ENCODE measurements at places on chromosomes 2 and 18. TPM values are rescaled to one million over a fixed set of nuclear protein-coding genes. Genes with fewer than 3 reads are reported as not detected.

- no peak for DNase-seq
- H3K27me3 ChIP-seq: peaks cover 7% of the 10 kb centered on the region
- H3K4me3 ChIP-seq: no peak overlapping the region
- no peaks in the 10 kb centered on the region for H3K36me3 ChIP-seq
- H3K4me1 ChIP-seq: no peaks in the 10 kb centered on the region
These were observed 21.4 kb upstream of the TMEM177 start for GRCh38 chr2:119657466-119658145.

- no peak overlapping the region for H3K4me3 ChIP-seq
- H3K27me3 ChIP-seq: no peaks in the 10 kb centered on the region
- H3K36me3 ChIP-seq: peaks cover 51% of the 10 kb centered on the region
These were observed 36.2 kb downstream of the ANKRD44 start for GRCh38 chr2:197274349-197274748.

- H3K27me3 ChIP-seq: peaks cover 35% of the 10 kb centered on the region
- no peaks in the 10 kb centered on the region for H3K4me1 ChIP-seq
- H3K27ac ChIP-seq: no peak overlapping the region
- no peak overlapping the region for H3K4me3 ChIP-seq
- no peak for DNase-seq
- no peaks in the 10 kb centered on the region for H3K36me3 ChIP-seq
These were observed 60.4 kb downstream of the SETBP1 start for GRCh38 chr18:44741085-44741484.

DNA sequence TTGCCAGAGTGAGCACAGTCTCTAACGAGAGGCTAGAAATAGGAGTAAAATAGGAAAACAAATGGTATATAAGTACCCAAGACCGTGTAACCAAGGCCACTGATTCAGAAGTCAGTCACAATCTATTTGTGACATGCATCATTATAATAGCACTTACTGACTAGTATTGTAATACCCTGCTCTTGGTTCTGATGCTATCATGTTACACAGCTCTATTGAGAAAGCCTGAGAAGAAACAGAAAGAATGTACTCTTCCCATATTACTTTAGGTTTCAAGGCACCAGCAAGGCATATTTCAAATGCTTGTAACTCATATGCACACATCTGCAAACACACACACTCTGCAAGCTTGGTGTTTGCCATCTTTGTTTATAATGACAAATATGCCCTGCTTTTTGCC is 746.4 kb downstream of the SLC4A3 start:
- no peak for DNase-seq
- H3K27ac ChIP-seq: no peak overlapping the region
- H3K4me3 ChIP-seq: no peak overlapping the region
- no peaks in the 10 kb centered on the region for H3K27me3 ChIP-seq
- no peaks in the 10 kb centered on the region for H3K4me1 ChIP-seq
- no peaks in the 10 kb centered on the region for H3K36me3 ChIP-seq

GRCh38 chr18:199214-199613 is 40.9 kb downstream of the USP14 start:
- H3K4me1 ChIP-seq: peaks cover 2% of the 10 kb centered on the region
- no peak overlapping the region for H3K27ac ChIP-seq
- H3K27me3 ChIP-seq: no peaks in the 10 kb centered on the region
- no peak overlapping the region for H3K4me3 ChIP-seq
- no peak for DNase-seq
- H3K36me3 ChIP-seq: peaks cover 45% of the 10 kb centered on the region

GRCh38 chr2:68089961-68090360 is 27.2 kb upstream of the C1D start:
- no peaks in the 10 kb centered on the region for H3K36me3 ChIP-seq
- no peak overlapping the region for H3K4me3 ChIP-seq
- H3K27ac ChIP-seq: no peak overlapping the region
- DNase-seq: no peak

- DNase-seq: no peak
- H3K27ac ChIP-seq: no peak overlapping the region
- no peaks in the 10 kb centered on the region for H3K27me3 ChIP-seq
- H3K4me1 ChIP-seq: no peaks in the 10 kb centered on the region
- H3K36me3 ChIP-seq: peaks cover 73% of the 10 kb centered on the region
- no peak overlapping the region for H3K4me3 ChIP-seq
These were observed 12.0 kb downstream of the DNAJC27 start for GRCh38 chr2:24959761-24960160.

- no peak overlapping the region for H3K27ac ChIP-seq
- DNase-seq: no peak
- peaks cover 25% of the 10 kb centered on the region for H3K4me1 ChIP-seq
- peaks cover 10% of the 10 kb centered on the region for H3K36me3 ChIP-seq
These were observed 83.5 kb downstream of the LDLRAD4 start for GRCh38 chr18:13302040-13302439.

DNA sequence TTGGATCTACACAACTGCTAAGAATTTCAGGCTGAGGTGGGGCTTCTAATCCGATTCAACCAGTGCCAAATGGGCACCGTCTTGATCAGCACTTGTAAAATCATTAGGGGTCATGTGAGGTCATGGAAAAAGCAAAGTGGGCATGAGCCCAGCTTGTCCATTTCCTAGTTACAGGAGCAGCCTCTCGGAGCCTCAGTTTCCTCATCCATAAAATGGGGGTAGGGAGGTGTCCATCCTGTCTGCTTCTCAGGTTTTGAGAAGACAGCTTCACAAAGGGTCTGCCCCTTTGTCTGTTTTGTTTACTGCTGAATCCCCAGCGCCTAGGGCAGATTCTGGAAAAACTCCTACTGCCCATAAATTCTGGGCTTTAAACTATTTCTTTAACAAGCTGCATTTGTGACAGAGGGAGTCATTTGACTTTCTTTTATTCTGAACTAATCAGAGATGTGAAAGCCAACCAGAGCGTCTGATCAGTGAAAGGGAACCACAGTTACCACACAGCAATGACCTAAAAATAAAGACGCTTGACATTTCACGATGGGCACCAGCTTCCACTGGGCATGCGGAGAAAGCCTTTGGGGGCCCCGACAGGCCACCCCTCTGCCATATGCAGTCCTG is 38.9 kb downstream of the DNMT3A start:
- H3K27ac ChIP-seq: peak overlapping the region; percentile 34
- DNase-seq: no peak
- H3K4me3 ChIP-seq: no peak overlapping the region
- peaks cover 65% of the 10 kb centered on the region for H3K36me3 ChIP-seq
- H3K27me3 ChIP-seq: no peaks in the 10 kb centered on the region
- H3K4me1 ChIP-seq: peaks cover 89% of the 10 kb centered on the region

DNA sequence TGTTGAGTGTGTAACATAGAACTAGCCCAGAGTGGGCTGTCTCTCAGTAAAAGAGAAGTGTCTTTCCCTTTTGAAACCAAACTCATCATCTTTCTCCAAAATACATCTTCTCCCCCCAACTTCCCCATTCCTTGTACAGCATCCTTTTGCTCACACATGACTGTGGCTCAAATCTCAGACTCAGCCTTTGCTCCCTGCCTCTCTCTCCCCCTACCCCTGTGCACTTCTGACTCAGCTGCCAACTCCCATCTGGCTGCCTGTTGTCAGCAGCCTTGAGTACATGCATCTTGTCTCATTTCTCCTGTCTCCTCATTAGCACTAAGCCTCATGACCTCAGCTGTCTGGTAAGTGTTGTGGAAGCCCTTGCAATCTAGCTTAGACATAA is 18.1 kb upstream of the MGAT4A start:
- H3K4me1 ChIP-seq: peaks cover 37% of the 10 kb centered on the region
- H3K27ac ChIP-seq: no peak overlapping the region
- no peak for DNase-seq
- no peaks in the 10 kb centered on the region for H3K27me3 ChIP-seq

GRCh38 chr18:76380791-76381405 is 114.1 kb downstream of the ZNF516 start:
- H3K36me3 ChIP-seq: peaks cover 2% of the 10 kb centered on the region
- no peak overlapping the region for H3K4me3 ChIP-seq
- H3K4me1 ChIP-seq: peaks cover 20% of the 10 kb centered on the region
- no peak for DNase-seq

DNA sequence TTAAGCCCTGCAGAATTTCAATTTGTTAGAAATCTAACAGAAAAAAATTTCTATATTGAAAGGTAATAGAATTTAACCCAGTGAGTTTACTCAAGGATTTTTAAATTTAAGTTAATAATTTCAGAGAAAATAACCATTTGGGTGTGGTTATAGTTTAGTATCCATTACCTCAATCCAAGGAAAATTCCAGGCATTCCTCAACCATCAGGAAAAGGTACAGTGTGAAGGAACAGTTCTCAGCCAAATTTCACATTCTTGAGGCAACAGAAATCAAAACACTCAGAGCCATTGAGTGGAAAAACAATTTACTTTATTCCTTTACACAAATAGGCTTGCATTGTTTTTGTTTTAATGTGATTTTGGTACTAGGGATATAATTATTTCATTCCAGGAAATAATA is 45.6 kb downstream of the ONECUT2 start:
- H3K27me3 ChIP-seq: peaks cover 10% of the 10 kb centered on the region
- no peaks in the 10 kb centered on the region for H3K4me1 ChIP-seq
- H3K4me3 ChIP-seq: no peak overlapping the region
- no peaks in the 10 kb centered on the region for H3K36me3 ChIP-seq

DNA sequence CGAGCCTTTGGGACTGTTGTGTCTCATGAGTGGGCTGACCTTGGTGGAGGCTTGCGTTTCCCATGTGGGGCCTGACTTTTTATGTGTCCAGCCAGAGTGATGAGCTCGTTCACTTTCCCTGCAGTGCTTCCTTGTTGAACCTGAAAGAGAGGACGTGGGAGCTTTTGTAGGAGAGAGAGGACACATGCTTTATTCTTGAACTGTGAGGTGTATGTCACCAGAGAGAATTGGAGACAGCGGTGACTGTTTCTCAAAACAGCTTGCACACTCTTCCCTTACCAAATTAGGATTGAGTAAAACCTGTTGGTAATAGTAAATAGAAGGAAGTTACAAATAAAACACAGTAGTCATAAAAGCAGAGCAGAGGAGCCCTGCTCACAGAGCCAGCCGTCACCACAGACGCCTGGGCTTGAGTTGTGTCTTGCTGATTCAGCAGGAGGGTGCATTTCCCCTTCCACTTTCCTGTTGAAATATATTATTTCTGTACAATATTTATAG is 60.7 kb downstream of the INPP4A start:
- peaks cover 90% of the 10 kb centered on the region for H3K4me1 ChIP-seq
- no peak overlapping the region for H3K4me3 ChIP-seq
- no peak overlapping the region for H3K27ac ChIP-seq
- DNase-seq: no peak
- H3K27me3 ChIP-seq: no peaks in the 10 kb centered on the region
- H3K36me3 ChIP-seq: peaks cover 74% of the 10 kb centered on the region

GRCh38 chr2:123808243-123808642 is 216.8 kb upstream of the CNTNAP5 start:
- H3K27me3 ChIP-seq: no peaks in the 10 kb centered on the region
- H3K4me1 ChIP-seq: no peaks in the 10 kb centered on the region

DNA sequence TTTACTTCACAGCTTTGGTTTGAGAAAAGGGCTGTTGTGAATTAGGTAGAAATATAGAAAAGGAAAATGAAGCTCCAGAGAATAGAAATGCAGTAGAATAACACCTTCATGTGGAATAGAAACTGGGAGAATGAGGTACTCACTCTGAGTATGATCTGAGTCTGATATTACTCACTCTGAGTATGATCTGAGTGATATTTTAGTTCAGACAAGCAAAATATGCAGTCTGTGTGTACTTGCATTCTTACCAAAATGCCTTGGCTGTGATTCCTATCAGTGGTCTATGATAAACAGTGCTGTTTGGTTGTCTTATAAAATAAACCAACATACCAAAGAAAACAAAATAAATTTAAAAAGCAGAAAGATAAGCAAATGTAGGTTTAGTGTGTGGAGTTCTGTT is 487.6 kb downstream of the THSD7B start:
- H3K36me3 ChIP-seq: no peaks in the 10 kb centered on the region
- DNase-seq: no peak
- H3K4me1 ChIP-seq: no peaks in the 10 kb centered on the region
- no peak overlapping the region for H3K4me3 ChIP-seq

DNA sequence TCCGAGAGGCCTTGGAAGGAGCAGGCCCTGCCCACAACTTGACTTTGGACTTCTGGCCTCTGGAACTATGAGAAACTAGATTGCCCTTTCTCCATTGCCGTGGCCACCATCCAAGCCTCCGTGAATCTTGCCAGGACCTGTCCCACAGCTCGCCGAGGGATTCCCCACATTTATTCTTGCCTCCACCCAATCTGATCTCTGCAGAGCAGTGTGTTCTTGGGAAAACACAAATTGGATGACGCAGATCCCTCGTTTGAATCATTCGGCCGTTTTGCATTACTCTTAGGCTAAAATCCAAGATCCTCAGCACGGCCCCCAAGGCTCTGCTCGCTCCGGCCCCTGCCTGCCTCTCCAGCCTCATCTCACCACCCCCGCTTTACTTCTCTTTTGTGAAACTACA is 364.2 kb downstream of the ZNF516 start:
- DNase-seq: no peak
- H3K36me3 ChIP-seq: no peaks in the 10 kb centered on the region
- H3K27ac ChIP-seq: no peak overlapping the region
- no peak overlapping the region for H3K4me3 ChIP-seq
- H3K27me3 ChIP-seq: no peaks in the 10 kb centered on the region
- H3K4me1 ChIP-seq: peaks cover 5% of the 10 kb centered on the region

GRCh38 chr2:102063487-102063911 is 71.7 kb downstream of the IL1R2 start:
- H3K27ac ChIP-seq: no peak overlapping the region
- no peaks in the 10 kb centered on the region for H3K27me3 ChIP-seq
- no peak overlapping the region for H3K4me3 ChIP-seq
- peaks cover 17% of the 10 kb centered on the region for H3K4me1 ChIP-seq
- no peaks in the 10 kb centered on the region for H3K36me3 ChIP-seq

GRCh38 chr18:50051288-50051687 is 143.7 kb downstream of the MYO5B start:
- no peak overlapping the region for H3K4me3 ChIP-seq
- H3K4me1 ChIP-seq: no peaks in the 10 kb centered on the region
- H3K27me3 ChIP-seq: peaks cover 15% of the 10 kb centered on the region
- DNase-seq: no peak
- no peaks in the 10 kb centered on the region for H3K36me3 ChIP-seq

DNA sequence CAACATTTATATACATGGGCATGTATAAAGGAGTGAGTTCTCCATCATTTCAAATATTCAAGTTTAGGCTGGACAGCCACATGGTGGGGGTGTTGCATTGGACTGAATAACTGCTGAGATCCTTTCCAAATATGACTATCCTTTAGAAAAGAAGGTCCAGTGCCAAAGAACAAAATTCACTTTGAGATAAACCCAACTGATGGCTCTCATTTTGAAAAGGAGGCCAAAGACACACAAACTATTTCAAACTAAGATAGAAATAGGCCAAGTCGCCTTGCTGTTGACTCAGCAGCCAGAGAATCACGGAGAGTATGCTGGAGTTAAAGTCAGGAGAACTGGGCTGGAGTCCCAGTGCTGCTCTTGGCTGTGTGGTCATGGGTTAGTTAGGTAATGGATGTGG is 204.5 kb upstream of the LRATD1 start:
- H3K27ac ChIP-seq: no peak overlapping the region
- DNase-seq: no peak
- no peaks in the 10 kb centered on the region for H3K4me1 ChIP-seq

GRCh38 chr2:182951948-182952663 is 85.7 kb upstream of the FRZB start:
- peak overlapping the region; percentile 76 for H3K27ac ChIP-seq
- peaks cover 39% of the 10 kb centered on the region for H3K4me1 ChIP-seq
- peak overlapping the region; percentile 18 for H3K4me3 ChIP-seq
- peak; percentile 47 for DNase-seq

Gene RMDN2
- total RNA-seq: 2.2 TPM

Gene WDR75
- total RNA-seq: 42.8 TPM

Gene TBR1
- total RNA-seq: 0.10 TPM

Gene SMCHD1
- total RNA-seq: 142 TPM

Gene GRHL1
- 0.57 TPM for total RNA-seq

Gene RAB6C
- total RNA-seq: not detected

Gene MAP4K3
- total RNA-seq: 5.0 TPM

Gene SERPINB11
- total RNA-seq: not detected

Gene POTEJ
- total RNA-seq: not detected

Gene ABCG5
- not detected for total RNA-seq

Gene GBX2
- total RNA-seq: not detected

Gene MXD1
- total RNA-seq: 7.7 TPM

Gene NT5DC4
- not detected for total RNA-seq

Gene TFPI
- total RNA-seq: not detected
